Activated CD8-positive, alpha-beta T cell treated with anti-CD3 and anti-CD28 coated beads, Interleukin-2, amount 10 ng/mL, durations not matched to agents 7 days and 5 days (primary cell): ENCODE measurements at places on chromosomes 4 and X. TPM values are rescaled to one million over a fixed set of nuclear protein-coding genes. Genes with fewer than 3 reads are reported as not detected.

The C4orf36 gene
- not detected for total RNA-seq

The CFI gene
- total RNA-seq = not detected

The IL21 gene
- not detected for total RNA-seq

The ASB9 gene
- 0.18 TPM for total RNA-seq

The PPAT gene
- 29.0 TPM for total RNA-seq

The ABCG2 gene
- 0.61 TPM for total RNA-seq

The SGCB gene
- total RNA-seq = 13.0 TPM
